ENCODE measurements at places on chromosomes 3 and 15.

DNA sequence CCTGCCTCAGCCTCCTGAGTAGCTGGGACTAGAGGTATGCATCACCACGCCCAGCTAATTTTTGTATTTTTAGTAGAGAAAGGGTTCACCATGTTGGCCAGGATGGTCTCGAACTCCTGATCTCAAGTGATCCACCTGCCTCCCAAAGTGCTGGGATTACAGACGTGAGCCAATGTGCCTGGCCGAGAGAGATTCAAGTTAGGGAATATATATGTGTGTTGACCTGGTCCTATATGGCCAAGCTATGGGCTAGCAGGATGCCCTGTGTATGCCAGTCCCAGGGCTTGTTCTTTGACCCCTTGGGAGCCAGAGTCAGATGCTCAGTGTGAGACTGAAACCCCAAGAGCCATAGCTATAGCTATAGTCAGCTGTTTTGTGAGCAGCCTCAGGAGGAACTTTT lies 1.9 kb downstream of the NDUFAF3 start:
- no peak for DNase-seq

GRCh38 chr3:17626395-17626794 lies 116.0 kb downstream of the TBC1D5 start:
- DNase-seq = no peak

- peak; percentile 36 for DNase-seq
Observed at GRCh38 chr15:72796515-72797337, 13.2 kb upstream of the ADPGK start.

GRCh38 chr15:22980189-22981050 lies at the start of gene CYFIP1:
CYFIP1 (minus strand) TSS chr15:22980368; CDS start chr15:22947285, 33,083 bp downstream.
- DNase-seq = peak; percentile 60

DNA sequence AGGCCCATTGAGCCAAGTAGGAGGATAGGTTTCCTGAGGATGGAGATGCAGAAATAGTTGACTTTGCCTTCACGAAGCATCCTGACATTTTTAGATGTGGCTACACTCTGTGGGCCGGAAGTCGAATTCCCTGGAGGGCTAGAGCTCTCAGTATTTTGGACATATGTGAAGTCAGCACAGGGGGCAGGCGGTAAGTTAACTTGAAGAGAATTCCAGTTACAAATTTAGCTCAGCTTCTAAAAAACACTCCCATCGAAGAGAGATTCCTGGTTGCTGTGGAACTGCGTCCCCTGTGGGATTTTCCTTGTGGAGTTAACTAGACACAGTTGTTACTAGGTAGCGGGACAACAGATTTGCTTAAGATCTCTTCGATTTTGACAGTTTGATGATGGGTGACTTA lies 161.9 kb upstream of the RGMA start:
- no peak for DNase-seq

DNA sequence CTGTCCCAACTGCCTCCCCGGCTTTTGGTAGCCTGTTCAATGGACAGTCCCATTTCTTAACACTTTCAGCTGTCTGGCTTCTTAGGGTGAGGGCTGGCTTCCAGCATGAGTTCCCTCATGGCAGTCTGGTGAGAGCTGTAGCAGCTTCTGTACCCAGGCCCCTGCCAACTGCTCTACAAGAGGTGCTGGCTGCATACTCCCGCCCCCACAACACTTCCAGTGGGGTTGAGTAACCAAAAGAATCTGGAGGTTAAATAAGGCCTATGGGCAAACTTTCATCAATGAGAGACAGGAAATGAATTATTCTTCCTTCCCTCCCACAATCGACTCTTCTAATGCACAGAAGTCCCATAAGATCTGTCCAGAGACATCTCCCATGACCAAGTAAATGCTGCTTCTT lies 145.0 kb downstream of the NEK10 start:
- DNase-seq = no peak

DNA sequence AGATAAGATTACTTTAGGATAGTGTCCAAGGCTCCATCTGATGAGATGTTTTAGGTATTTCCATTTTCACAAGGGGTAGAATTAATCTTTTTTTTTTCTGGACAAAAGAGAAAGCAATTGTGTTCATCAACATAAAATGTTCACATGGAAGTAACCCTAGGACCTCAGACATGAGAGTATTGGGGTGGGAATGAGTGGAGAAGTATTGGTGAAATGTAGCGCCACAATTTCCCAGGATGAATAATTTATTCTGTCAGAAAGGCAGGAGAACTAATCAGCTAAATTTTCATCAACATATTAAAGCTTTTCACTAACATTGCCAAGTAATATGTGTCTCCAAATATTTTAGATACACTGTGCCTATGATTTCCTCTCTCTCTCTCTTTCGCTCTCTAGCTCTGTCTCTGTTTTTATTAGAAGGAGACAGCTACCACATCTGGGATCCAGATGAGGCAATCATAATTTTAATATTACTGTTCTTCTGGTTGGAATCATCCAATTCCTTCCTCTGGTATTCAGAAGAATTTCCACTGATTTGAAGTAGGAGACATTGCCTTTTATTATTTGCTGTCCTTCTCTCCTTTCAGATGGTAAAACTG lies 21.6 kb upstream of the ZNF280D start:
- DNase-seq = no peak

- peak; percentile 59 for DNase-seq
Observed at GRCh38 chr15:92883163-92883875, 16.8 kb upstream of the CHD2 start.

DNA sequence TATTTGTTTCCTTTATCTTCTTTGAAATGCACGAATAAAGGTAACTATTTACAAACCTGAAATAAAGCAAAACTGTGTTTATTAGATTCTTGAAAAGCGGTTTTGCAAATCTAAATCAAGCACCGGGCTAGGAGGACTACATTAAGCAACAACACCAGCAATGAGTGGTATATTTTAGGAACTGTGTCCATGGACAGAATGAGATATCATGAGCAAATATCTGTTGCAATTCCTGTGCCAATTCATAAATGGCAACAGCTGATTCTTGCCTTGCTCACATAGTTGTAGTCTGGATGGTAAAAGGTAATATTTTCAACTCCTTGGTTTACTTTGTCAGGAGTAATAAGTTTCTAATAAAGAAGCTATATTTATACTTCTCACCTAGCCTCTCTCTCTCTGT lies 403.3 kb downstream of the LPP start:
- DNase-seq = no peak

DNA sequence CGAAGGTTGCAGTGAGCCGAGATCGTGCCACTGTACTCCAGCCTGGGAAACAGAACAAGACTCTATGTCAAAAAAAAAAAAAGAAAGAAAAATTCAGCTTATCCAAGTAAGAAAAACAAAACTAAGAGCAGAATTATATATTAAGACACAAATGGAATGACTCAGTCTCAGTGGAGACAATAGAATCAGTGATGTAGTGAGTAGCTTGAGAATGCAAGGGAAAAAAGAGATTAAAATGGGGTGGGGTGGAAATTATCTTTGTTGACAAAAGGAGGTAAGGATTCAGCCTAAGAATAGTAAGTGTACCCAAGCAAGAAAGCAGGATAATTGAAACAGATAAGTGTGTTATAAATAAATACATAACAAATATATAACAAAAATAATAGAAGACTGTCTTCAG lies 70.7 kb downstream of the BLM start:
- DNase-seq = no peak

DNA sequence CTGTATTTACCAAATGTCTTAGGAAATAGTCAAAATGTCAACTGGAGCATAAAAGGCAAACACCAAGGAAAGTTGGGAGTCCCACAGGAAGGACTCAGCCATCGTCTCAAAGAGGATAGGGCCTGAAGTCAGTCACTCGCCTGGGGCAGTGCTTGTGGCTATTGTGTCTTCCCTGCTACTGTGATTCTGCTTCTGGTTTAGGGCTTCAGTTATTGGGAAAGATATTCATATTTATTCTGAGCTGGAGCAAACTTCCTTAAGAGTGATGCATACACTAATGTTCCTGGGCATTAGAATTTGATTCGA lies 118.1 kb downstream of the EDEM1 start:
- DNase-seq = no peak

DNA sequence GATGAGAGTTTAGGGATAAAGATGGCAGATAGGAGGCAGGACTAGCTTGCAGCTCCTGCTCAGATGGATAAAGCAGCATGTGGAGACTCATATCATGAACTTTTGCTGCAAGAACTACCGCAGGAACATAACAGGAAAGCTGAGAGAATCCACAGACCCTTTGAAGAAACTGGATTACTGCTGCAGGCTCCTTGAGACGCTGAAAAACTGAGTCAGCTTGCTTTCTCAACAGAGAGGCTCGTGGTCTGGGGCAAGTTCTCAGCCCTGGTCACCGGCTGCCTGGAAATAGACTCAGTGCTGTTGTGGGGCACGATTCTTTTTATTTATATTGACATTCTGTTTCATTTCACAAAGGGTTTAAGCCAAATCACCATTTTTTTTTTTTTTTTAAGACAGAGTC lies 28.8 kb upstream of the TRIM59 start:
- no peak for DNase-seq

DNA sequence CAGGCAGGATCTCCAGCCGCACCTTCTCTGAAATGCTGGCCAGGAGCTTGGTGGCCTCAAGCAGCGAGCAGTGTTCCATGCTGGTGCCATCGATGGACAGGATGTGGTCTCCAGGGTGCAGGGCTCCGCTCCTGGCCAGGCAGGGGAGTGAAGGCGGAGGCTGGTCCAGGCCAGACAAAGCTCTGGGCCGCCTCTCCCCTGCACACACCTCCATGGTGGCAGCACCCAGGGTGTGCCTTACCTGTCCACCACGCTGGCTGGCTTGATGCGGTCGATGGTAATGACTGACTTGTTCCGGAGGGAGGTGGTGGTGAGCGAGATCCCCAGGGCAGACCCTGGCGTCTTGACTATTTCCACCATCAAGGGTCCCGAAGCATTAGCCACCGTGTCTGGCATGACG lies 20.0 kb downstream of the GRIP2 start:
- no peak for DNase-seq

GRCh38 chr3:186519021-186519658 lies 25.0 kb downstream of the CRYGS start:
- peak; percentile 63 for DNase-seq

DNA sequence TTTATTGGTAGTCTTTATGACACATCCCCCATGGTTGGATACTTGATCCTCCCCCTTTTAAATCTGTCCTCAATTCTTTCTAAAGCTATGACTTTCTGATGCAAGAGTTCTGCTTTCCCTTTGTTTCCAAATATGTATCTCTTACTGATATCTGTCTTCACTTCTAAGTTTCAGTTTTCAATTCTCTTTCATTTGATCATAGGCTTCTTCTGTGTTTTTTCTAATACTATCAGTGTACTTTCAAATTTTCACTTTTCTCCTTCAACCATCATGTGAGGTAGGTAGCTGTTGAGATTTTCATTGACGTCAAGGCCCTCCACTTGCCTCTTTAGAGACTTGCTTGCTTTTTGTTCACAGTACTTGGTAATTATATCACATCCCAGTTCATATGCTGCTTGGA lies 436.5 kb downstream of the CNTN4 start:
- DNase-seq = peak; percentile 69

- no peak for DNase-seq
Observed at GRCh38 chr3:48553886-48554845, 2.4 kb downstream of the PFKFB4 start.

GRCh38 chr3:132624790-132625189 lies 27.7 kb downstream of the ACKR4 start:
- DNase-seq = no peak

DNA sequence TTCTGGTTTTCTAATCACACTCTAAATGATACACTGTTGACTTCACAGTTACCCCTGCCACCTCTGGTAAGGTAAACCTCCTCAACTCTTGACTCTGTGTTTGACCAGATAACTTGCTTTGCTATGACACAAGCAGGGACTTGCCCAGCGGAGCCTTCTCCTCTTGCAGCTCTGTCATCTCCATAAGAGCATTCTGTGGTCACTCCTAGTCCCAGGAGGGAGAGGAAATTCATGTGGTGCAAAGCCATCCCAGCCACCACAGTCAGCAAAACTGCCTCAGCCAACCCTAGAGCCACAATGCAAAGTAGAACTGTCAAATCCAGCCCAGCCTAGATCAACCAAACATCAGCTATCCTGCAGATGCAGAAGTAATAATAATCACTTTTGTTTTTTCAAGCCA lies 144.7 kb upstream of the GADL1 start:
- DNase-seq = no peak

DNA sequence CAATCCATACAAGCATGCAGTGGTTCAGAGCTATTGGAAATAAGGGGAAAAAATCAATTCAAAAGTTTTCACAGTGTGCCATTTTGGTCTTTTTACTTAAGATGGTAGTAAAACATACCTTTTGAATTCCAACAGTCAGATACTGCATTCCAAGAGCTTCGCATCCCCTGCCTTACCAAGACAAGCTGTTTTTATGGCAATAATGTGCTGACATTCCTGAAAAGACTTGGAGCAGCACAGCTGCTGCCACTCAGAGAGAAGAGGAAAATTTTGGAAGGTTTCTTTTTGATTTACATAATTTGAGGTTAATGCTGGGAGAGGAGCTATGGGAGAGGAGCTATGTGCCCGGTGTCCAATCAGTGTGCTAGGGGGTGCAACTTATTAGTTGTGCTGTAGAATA lies 148.3 kb downstream of the FEZF2 start:
- no peak for DNase-seq

DNA sequence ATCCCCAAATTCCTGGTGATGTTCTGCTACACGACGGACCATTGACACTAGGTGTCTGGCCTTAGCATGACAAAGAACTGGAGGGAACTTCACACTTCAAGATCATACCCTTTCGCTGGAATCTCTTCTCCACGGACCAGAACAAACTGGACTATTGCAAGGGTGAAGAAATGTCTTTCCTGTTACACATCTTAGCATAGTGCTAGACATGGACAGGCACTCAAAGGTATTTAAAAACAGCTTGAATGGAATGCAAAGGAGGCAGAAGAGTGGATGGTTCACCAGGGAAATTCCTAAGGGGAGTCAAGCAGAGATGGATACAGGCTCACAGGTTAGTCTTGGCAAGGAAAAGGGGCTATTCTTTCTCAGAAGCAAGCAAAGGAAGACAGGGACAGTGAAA lies 33.5 kb upstream of the PDZRN3 start:
- DNase-seq = no peak

- no peak for DNase-seq
Observed at GRCh38 chr3:52172262-52172757, 18.1 kb upstream of the POC1A start.

Measured in GM12865 (cell line).